Stimulated activated CD4-positive, alpha-beta T cell treated with anti-CD3 and anti-CD28 coated beads, Interleukin-1b, Interleukin-23, amount 100 ng/mL, for 1 hour (primary cell): ENCODE measurements at places on chromosomes 11 and 22.

- no peak for DNase-seq
These were observed 838 bp upstream of the MTFP1 start for GRCh38 chr22:30424534-30425326.

GRCh38 chr11:19466314-19466713 is 225.6 kb upstream of the E2F8 start:
- no peak for DNase-seq

DNA sequence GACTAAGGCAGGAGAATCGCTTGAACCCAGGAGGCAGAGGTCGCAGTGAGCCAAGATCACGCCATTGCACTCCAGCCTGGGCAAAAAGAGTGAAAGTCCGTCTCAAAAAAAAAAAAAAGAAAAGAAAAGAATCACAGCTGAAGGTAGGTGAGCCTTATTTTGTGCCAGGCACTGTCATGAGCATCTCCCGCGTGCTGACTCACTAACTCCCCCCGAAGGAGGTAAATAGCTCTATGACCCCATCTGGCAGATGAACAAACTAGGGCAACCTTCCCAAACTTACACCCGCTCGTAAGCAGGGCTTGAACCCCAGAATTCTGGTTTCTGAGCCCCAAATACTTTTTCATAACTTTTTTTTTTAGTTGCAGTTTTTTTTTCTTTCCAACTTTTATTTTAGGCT is 60.3 kb downstream of the ANO1 start:
- no peak for DNase-seq

GRCh38 chr11:127412722-127413380 is 412.3 kb upstream of the KIRREL3 start:
- no peak for DNase-seq

DNA sequence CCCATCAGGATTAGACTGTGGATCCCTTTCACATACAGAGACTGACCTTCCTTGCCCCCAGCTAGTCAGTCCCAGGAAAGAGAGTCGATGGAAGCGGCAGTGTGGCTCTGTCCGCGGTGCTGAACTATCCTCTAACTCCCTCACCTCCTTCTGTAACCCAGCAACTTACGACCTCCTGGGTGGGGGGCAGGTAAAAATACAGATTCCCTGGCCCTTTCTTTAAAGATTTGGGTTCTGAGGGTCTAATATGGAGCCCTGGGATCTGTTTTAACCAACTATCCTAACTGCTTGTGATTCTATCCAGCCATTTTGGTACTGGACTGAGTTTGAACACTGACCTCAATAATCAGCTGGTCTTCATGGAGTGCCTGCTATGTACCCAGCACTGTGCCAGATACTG is 23.2 kb downstream of the MFNG start:
- no peak for DNase-seq

DNA sequence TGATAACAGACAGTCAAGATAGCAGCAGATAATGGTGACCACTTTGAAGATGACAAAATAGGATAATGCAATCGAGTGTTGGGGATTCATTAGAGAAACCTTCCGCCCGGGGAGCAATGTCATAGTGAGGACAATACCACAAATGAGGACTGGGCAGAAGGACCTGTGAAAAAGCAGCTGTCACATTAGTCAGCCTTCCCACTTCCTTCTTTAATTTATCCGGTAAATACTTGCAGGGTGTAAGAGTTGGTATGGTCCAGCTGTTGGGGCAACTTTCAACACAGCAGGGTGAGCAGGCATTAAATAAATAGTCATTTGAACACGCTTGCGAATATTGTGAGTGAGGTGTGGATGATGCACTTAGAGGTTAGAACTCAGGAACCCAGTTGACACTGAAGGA is 132.5 kb upstream of the KIRREL3 start:
- no peak for DNase-seq

DNA sequence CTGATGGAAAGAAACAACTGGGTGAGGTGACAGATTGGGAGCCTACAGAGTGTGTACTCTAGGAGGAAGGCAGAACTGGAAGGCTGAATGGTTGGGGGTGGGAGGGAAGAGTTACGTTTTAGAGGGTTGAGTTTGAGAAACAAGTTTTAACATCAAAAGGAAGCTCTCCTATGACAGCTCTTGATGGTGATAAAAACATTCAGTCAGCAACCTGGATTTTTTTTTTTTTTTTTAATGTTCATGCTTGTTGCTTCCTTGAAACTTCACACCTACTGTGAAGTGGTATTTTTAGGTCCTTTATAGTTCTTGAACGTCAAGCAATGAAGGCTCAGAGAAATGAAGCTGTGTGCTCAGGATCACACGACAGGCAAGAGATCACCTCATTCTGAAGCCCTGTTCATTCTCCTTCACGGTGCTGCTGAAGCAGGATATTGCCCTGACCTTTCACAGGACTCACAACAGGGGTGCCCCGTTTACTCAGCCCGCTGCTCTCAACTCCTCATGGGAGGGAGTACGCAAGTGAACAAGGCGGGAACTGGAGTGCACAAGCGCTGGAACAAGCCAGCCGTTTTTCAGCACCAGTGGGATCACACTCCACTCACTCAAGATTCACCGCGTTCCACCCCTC is 1.6 kb upstream of the TMEM109 start:
- DNase-seq = no peak

DNA sequence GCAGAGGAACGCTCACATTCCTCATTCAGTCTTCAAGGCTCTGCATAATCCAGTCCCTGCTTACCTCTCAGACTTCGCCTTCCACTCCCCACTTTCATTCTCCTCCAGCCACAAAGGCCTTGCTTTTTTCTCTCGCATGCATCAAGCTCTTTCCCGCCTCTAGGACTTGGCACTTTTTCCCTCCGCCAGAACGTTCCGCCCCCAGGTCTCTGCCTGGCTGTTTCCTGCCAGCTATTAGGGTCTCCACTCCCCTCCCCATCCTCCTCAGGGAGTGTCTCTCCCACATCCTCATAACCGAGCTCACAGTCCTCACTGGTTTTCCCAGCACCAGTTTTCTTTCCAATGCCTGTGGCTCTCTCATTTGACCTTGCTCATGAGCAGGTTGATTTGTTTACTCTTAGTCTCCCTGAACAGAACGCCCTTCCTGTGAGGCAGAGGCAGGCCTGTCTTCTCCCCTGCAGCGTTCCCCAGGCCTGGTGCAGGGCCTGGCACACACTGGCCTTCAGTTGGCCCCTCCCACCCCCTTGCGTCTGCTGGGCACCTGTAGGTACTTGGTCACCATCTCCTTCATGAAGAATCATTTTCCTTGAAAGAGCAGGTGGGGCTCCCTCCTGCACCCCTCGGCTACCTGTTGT is 75.2 kb downstream of the RTL6 start:
- DNase-seq = no peak
